ENCODE measurements at places on chromosomes 4 and X.

- DNase-seq: no peak
These were observed 269.9 kb upstream of the NRK start for GRCh38 chrX:105552395-105552794.

DNA sequence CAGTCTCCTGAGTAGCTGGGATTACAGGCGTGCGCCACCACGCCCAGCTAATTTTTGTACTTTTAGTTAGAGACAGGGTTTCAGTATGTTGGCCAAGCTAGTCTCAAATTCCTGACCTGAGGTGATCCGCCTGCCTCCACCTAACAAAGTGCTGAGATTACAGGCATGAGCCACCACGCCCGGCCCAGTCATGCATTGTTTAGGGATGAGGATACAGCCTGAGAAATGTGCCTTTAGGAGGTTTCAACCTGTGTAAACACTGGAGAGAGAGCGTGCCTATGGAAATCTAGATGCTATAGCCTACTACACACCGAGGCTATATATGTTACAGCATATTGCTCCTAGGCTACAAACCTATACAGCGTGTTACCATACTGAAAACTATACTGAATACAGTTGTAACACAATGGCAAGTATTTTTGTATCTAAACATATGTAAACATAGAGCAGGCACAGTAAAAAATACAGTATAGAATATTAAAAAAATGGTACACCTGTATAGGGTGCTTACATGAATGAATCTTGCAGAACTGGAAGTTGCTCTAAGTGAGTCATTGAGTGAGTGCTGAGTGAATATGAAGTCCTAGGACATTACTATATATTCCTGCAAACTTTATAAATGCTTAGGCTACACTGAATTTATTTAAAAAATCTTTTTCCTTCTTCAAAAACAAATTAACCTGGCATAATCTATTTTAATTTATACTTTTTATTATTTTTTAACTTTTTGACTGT is 588.2 kb upstream of the ADGRL3 start:
- DNase-seq: no peak

DNA sequence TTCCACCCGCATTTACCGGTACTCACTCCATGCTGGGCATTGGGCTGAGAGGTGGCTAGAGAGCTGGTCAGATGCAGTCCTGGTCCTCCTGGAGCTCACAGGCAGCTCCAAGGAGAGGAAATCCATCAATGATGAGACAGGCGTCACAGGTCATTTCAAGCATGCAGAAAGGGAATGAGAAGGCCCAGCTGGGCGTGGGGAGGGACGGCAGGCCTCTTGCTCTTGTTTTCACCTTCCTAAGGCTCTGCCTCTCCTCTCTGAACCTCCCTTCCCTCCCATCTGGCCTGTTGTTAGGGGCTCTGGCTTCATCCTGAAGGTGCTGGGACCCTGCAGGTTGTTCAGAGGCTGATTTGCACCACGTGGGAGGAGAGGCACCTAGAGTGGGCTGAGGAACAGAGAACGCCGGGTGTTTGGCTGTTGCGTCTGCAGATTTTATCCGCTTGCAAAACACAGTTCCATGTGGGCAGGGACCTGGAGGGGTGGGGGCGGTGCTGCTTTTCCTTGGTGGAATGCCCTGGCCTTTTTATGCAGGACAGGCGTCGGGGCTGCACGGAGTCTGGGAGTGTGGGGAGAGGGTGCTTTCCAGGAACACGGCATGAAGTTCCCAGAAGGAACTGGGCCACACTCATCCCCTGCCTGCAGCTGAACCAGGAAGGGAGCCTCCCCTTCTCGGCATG is 81.5 kb upstream of the PSAPL1 start:
- no peak for DNase-seq

DNA sequence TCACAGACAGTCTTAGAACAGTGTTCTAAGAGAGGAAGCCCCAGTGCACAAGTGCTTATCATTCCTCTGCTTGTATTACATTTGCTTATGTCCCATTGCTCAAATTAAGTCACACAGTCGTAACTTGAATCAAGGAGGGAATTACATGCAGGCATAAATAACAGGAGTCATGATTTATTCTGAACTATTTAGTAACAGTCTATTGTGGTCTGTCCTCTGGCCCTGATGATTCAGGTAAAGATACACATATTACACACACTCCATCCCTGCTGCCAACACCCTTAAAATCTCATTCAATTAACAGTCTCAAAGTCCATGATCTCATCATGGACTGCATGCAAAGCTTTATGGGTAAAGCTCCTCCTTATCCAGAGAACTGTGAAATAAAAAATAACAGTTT is 60.1 kb downstream of the GRIA2 start:
- no peak for DNase-seq

DNA sequence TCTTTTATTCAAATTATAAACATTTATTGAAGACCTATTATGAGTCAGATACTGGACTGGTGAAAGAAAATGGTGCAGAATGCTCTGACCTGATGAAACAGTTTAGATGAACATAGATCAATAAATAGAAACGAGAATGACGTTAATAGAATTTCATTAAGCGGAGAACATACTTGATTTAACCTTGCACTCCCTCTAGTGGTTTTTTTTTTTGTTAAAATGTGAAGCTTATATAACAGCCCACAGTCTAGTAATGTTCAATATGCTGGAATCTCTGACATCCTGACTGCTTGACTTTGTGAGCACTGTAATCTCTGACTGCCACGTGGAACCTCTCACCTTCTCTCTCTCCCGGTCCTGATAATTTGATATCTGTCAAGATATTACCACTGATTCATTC is 32.3 kb downstream of the HDAC8 start:
- DNase-seq: no peak
